Activated CD4-positive, alpha-beta T cell treated with anti-CD3 and anti-CD28 coated beads, Interleukin-2, amount 50 U/mL, for 4 hours (primary cell): ENCODE measurements at places on chromosomes 13 and 19.
A peak's percentile ranks its signal among the peaks of the same experiment; 100 is the strongest.

DNA sequence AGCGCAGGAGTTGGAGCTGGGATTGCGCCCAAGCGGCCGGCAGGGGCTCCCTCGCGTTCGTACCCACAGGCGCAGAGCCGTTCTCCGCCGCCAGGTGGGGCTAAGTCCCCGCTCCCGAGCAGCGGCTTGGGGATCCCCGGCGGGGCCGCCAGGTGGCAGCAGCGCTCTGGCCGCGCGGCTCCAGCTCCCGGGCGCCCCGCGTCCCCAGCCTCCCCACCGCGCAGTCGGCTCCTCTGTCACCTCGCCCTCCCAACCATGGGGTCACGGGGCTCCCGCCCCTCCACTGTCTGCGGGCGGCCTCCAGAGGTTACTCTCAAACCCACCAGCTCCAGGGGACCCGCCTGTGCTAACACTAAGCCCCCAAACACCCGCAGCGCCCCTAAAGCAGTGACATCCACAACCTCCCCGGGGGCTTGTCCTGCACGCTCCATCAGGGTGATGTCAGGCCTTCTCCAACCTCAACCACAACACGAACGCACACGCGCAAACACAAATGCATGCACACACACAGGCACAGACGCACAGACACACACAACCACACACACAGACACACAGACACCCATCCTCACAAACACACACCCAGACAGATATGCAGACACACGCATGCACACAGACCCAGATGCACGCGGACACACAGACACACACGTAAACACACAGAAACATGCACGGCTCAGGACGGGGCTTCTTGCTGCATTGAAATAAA lies 18.4 kb upstream of the KCTD15 start:
- DNase-seq = peak; percentile 79

- DNase-seq = no peak
These were observed 106.7 kb downstream of the OLFM4 start for GRCh38 chr13:53135301-53135700.

DNA sequence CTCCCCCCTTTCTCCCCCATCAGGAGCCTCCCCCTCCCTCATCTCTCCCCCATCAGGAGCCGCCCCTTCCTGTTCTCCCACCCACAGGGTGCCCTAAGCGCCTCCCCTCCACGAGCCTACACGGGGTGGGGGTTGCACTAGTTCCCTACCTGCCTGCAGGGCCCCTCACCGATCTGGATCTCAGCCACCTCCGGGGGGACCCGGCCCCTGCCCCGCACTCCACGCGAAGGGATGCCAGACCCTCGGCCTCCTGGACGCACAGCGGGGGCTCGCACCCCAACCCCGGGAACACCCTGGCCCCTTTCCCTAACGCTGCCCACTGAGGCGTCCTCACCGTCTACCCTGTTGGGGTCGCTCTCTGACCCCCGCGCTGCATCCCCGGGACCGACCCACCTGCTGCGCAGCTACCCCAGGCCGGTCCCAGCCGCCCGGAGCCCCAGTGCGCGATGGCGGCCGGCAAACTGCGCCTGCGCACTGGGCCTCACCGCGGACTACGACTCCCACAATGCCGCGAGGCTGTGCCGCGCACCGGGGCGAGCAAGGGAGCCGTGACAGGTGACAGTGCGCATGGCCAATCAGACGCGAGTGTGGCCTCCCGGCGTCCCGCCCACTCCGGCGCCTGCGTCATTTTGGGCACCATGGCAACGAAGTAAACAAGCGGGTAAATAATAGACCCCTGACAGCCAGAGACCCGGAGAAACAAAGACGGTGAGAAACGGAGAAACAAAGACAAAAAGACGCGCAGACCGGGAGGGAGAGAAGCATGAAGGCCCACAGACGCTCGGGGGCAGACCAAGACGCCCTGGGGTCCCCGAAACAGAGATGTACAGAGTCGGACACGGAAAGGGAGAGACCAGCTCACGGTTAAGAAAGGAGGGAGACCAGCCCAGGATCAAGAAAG lies at the start of gene ZSCAN18:
Gene ZSCAN18 (minus strand): TSS at position 451 of the 901 bp plus-strand sequence. CDS start 7,964 bp downstream, outside the sequence.
- DNase-seq = peak; percentile 95

- DNase-seq = no peak
These were observed 2667.7 kb upstream of the PCDH20 start for GRCh38 chr13:64083396-64083795.
